GM23338 (cell line): ENCODE measurements at places on chromosomes 6 and 20. TPM values are rescaled to one million over a fixed set of nuclear protein-coding genes. Genes with fewer than 3 reads are reported as not detected.

The CAGE1 gene
- 0.12 TPM in 1 of 2 replicates, not detected in the other for polyA plus RNA-seq

The CST5 gene
- polyA plus RNA-seq: not detected in 2 replicates

The CLIC1 gene
- polyA plus RNA-seq: 269 and 296 TPM in 2 replicates

The KIAA0408 gene
- polyA plus RNA-seq: 6.5 and 9.1 TPM in 2 replicates

The TNFAIP3 gene
- polyA plus RNA-seq: 2.1 and 3.3 TPM in 2 replicates

The SLC16A10 gene
- polyA plus RNA-seq: 10.5 and 12.1 TPM in 2 replicates

The ATP9A gene
- polyA plus RNA-seq: 0.68 and 0.94 TPM in 2 replicates

The WASF1 gene
- polyA plus RNA-seq: 27.4 and 28.1 TPM in 2 replicates

The ERVFRD-1 gene
- 0.06 and 0.28 TPM in 2 replicates for polyA plus RNA-seq

The SLC22A3 gene
- polyA plus RNA-seq: 0.61 and 0.78 TPM in 2 replicates

The SGK2 gene
- polyA plus RNA-seq: 0.12 TPM in 1 of 2 replicates, not detected in the other

The PBOV1 gene
- polyA plus RNA-seq: not detected in 2 replicates

The SNRPB2 gene
- 377 and 387 TPM in 2 replicates for polyA plus RNA-seq

The NMBR gene
- polyA plus RNA-seq: not detected in 2 replicates

The PREX1 gene
- 2.4 and 2.6 TPM in 2 replicates for polyA plus RNA-seq

The TMEM217 gene
- polyA plus RNA-seq: 0.77 and 1.3 TPM in 2 replicates

The SLC2A10 gene
- polyA plus RNA-seq: 4.3 and 4.9 TPM in 2 replicates

The AFDN gene
- polyA plus RNA-seq: 66.9 and 78.4 TPM in 2 replicates

The CLVS2 gene
- 0.08 and 0.14 TPM in 2 replicates for polyA plus RNA-seq

The ZC3H12D gene
- not detected in 2 replicates for polyA plus RNA-seq

The RIPPLY2 gene
- 4.0 and 6.0 TPM in 2 replicates for polyA plus RNA-seq

The CNBD2 gene
- polyA plus RNA-seq: not detected in 2 replicates

The AVP gene
- polyA plus RNA-seq: 0.60 and 1.4 TPM in 2 replicates

The XKR7 gene
- 0.61 and 0.64 TPM in 2 replicates for polyA plus RNA-seq

The PSORS1C2 gene
- 0.47 and 1.3 TPM in 2 replicates for polyA plus RNA-seq

The TRIM31 gene
- polyA plus RNA-seq: 0.10 and 0.26 TPM in 2 replicates

The ZBP1 gene
- polyA plus RNA-seq: not detected in 2 replicates

The COL19A1 gene
- polyA plus RNA-seq: 0.03 TPM in 1 of 2 replicates, not detected in the other

The TRIM40 gene
- not detected in 2 replicates for polyA plus RNA-seq

The CBLN4 gene
- polyA plus RNA-seq: not detected in 2 replicates

The C6orf132 gene
- polyA plus RNA-seq: 22.2 and 24.3 TPM in 2 replicates

The MAP7 gene
- 43.2 and 44.7 TPM in 2 replicates for polyA plus RNA-seq

The SIGLEC1 gene
- polyA plus RNA-seq: not detected in 2 replicates

The DEFB132 gene
- polyA plus RNA-seq: not detected in 2 replicates

The ZC2HC1B gene
- not detected in 2 replicates for polyA plus RNA-seq

The SRC gene
- 7.1 and 8.0 TPM in 2 replicates for polyA plus RNA-seq

The ADGRF5 gene
- polyA plus RNA-seq: not detected in 2 replicates
